Gastroesophageal sphincter (tissue), 4 donors: ENCODE measurements at places on chromosomes 1 and 21.

DNA sequence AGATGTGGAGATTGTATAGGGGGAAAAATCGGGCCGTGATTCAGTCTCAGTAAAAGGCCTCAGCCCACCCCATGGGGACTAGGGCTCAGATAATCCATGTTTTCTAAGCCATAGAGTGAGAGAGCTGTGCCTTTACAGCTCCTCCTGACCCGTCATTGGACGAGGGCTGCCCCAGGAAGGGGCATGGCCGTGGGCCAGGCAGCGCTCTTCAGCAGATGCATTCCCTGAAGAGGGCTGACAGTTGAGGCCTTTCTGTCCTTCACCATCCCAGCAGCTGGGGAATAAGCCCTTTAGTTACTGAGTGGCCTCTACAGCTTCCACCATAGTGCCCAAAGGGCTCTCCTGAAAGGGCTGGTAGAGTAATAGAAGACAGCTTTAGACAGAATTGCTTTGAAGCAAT, 57.2 kb downstream of the ST3GAL3 start:
- ATAC-seq, result no peak

GRCh38 chr1:11187000-11187399, 2.2 kb upstream of the ANGPTL7 start:
- ATAC-seq, result no peak

DNA sequence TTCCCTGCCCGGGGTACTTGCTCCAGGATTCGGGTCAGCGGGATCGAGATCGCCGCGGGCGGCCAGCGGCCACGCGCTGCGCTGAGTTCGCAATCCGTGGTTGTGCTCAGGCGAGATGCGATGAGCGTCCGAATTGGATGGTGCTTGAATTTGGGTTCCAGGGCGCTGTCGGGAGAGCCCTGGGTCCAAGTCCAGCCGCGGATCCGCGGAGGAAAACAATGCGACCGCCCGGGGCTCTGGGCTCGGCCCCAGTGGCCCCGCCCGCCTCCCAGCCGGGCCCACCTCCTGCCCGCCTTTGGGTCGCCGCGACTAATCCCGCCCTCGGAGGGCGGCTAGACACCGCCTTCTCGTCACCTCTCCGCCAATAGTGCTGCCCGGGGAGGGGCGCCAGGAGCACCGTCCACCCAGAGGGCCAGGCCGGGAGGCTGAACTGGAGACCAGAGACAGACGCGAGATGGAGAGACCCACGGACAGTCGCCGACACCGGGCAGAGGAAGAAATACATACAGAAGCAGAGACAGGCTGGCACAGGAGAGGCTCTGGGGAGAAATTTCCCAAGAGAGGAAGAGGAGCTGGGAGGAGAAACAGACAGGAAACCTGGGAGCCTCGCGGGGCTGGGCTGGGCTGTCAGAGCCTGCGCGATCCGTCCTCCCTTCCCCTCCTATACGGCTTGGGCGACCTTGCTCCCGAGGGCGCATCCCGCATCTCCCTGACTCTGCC, at the start of gene SEMA6C:
Gene SEMA6C (minus strand): TSS at position 220 of the 720 bp plus-strand sequence. CDS start 4,010 bp downstream, outside the sequence.
- ATAC-seq, result peak; percentile 98

GRCh38 chr1:114715952-114716303, 643 bp downstream of the NRAS start:
- ATAC-seq, result no peak

DNA sequence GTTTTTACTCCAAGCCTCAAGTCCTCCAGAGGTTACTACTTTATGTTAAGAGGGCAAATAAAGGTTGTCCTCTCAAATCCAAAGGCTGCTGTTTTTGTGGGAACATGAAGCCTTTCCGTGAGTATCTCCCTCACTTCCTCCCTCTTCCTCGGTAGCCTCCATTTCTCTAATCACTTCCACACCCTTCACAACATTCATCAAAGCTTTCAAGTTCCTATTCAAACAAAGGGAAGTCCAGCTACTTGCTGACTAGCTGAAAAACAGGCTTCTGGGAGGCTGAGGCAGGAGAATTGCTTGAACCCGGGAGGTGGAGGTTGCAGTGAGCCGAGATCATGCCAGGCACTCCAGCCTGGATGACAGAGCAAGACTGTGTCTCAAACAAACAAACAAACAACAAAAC, 6.6 kb upstream of the CD48 start:
- ATAC-seq, result no peak

DNA sequence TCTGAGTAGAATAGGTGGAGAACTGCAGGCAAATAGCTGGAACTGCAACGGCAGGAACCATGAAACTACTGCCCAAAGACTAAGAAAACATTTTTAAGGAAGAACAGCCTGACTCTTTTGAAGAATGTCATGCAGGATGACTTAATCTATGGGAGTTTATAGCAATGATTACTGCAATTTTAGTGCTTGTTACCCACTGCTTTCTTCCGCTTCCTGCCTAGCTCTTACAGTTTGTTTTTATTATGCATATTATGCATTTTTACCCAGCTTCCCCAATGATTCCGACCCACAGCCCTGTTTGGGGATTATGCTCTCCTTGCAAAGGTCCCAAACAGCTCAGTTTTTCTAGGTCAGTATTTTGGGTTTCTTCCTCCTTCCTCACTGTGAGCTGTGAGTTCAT, 71.2 kb downstream of the PCNX2 start:
- ATAC-seq, result no peak

DNA sequence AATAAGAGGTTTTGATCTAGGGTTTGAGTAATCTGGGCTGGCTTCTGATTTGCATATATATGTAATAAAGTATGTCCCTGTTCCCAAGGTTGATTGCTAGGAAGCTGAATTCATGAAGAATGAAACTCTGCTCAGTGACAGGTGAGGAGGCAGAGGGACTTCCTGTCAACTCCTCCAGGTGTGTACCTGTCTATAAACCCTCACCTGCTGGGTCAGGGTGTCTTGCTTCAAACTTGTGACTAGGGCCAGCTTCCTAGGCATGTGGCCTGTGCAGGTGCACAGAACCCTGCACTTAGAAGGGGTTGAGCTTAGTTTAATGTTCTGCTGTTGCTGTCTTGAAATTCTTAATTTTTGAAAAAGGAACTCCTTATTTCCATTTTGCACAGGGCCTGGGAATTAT, 21.1 kb downstream of the OLFML3 start:
- ATAC-seq, result no peak

GRCh38 chr1:38735651-38736161, 123.9 kb downstream of the RRAGC start:
- no peak for ATAC-seq

- no peak for ATAC-seq
Measured at GRCh38 chr1:70348399-70349165, 5.9 kb downstream of the ANKRD13C start.

- ATAC-seq, result no peak
Measured at GRCh38 chr21:34814529-34814951, 145.7 kb downstream of the CLIC6 start.

GRCh38 chr1:204714861-204715511, 29.4 kb upstream of the LRRN2 start:
- no peak for ATAC-seq

DNA sequence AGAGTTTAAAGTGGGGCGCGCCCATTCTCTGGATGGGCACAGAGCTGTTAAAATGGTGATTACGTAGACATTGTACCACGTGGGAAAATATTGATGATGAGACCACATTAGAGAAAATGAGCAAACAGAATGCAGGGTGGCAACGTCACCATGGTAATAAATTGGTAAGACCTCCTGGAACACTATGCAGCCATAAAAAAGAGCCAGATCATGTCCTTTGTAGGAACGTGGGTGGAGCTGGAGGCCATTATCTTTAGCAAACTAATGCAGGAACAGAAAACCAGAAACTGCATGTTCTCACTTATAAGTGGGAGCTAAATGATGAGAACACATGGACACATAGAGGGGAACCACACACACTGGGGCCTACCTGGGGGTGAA, 53.5 kb upstream of the CLDN14 start:
- no peak for ATAC-seq

- no peak for ATAC-seq
Measured at GRCh38 chr1:60868901-60869663, 213.3 kb upstream of the NFIA start.

DNA sequence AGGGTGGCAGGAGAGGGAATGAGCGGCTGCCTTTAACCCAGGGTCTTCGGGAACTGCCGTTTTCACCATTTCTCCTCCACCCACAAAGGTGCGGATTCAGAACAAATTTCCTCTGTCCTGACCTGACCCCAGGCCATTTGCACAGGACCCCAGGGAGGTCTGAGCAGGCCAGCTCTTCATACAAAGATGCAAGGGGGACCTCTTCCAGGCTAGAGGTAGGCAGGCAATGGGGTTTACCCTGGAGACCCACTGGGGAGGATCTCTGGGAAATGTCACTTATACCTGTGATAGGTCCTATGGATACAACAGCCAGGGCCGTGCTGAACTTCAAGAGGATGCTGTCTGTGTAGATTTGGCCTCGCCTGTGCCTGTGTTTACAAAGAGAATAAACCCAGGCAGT, 89.7 kb upstream of the VAMP3 start:
- ATAC-seq, result no peak

- no peak for ATAC-seq
Measured at GRCh38 chr21:43697758-43698643, 20.9 kb upstream of the PDXK start.

GRCh38 chr1:203765029-203765837, at the start of gene LAX1:
LAX1 (plus strand) TSS chr1:203765183; CDS start chr1:203765566, 383 bp downstream.
- ATAC-seq, result no peak

GRCh38 chr1:169484683-169485430, 887 bp downstream of the SLC19A2 start:
- peak; percentile 42 for ATAC-seq

- no peak for ATAC-seq
Measured at GRCh38 chr1:29389533-29390041, 153.3 kb downstream of the PTPRU start.

- no peak for ATAC-seq
Measured at GRCh38 chr1:11350265-11350664, 77.3 kb downstream of the UBIAD1 start.

GRCh38 chr1:153404768-153405167, 11.6 kb upstream of the S100A7A start:
- ATAC-seq, result no peak

- no peak for ATAC-seq
Measured at GRCh38 chr1:212147581-212148033, 112.1 kb downstream of the DTL start.

DNA sequence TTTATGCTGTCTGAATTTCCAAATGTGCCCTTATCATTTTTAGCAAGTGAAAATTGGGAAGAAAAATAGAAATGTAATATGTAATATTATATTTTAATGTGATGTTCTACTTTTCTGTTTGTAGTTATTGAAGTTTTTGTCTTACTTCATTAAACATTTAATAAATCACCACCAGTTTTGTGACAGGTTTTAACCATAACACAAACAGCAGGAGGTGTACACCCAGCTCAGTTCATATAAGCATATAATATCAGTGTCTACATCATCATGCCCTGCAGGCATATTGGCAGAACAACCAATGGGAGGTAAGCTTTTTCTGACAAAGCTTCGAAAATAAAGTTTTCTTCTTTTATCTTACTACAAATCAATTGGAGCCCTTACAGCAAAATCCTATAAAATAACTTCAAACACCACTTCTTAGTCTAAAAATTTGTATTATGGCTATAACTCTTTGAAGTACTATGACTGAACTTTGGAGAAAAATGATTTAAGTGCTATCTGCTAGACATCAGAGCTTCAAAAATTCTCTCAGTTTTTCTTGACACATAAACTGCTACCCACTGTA, 236.7 kb downstream of the BARHL2 start:
- ATAC-seq, result no peak

DNA sequence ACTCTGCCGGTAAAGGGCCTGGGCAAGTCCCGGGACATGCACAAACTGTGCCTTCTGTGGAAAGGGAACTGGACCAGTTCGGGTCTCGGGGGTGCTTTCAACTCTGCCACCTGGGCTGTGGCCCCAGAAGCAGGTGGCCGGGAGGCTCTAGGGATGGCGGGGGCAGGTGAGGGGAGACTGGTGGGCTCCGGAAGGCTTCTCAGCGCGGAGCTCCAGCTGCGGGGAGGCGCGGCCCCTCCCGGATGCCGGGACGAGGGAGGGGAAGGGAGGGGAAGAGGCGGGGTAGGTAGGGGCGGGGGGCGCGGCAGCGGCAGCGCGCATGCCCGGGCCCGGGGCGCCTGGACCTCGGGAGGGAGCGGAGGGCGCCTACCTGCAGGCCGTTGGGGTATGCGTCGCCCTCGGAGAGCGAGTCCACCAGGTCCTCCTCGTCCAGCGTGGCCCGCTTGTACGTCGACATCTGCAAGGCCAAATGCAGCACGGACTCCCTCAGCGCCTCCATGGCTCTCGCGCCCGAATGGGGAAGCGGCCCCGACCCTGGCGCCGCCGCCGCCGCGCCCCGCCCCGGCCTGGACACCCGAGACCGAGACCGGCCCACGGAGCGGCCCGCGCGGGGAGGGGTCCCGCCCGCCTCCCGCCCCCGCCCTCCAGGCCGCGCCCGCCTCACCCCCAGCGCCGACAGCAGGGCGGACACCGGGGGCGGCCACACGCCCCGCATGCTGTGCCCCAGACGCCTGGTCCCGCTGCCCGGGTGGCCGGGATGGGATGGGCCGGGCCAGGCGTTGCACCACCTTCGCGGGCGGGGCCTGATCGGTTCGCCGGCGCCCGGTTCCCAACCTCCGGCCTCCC, at the start of gene ECE1:
Gene ECE1 (minus strand): TSS at position 764 of the 846 bp plus-strand sequence. CDS start 49 bp downstream, at position 715.
- ATAC-seq, result peak; percentile 81

DNA sequence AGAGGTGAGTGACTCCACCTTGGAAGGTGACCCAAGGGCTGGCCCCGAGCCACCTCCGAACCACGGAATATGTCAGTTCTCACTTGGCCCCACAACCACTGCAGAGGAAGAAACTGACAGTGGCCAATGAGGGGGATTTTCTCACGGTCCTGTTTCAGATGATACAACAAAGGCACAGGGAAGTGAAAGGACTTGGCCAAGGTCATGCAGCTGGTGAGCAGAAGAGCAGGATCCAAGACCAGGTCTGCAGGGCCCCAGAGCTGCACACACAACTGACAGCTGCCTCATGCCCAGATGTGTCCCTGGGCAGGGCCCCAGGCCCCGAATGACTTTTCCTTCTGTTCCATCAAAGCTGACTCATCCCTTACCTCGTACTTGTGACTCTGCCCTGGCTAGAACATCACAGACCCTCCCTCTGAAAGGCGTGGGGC, 25.8 kb upstream of the EVA1B start:
- ATAC-seq, result no peak

DNA sequence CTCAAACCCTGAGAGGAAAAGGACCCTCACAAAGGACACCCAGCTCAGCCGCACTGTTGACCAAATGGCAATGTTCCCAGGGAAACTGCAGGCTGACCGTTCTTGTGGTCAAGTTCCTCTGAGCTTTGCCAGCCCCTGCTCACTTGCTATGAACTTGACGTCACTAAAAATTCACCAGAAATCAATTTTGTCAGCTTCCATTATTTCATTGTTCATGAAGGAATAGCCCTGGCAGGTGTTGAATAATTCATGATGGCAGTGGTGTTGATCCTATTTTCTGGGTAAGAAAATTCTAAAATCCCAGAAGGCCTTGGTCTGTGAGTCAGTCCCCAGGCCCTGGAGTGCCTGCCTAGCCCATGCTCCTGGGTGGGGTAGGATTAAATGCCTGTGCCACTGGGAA, 318.9 kb downstream of the ZNF326 start:
- no peak for ATAC-seq

- ATAC-seq, result no peak
Measured at GRCh38 chr1:5548266-5548665, 444.0 kb downstream of the NPHP4 start.
